ENCODE measurements at places on chromosomes 5 and 9.
A peak's percentile ranks its signal among the peaks of the same experiment; 100 is the strongest.

- no peak for DNase-seq
Measured at GRCh38 chr9:134928436-134929192, 10.9 kb upstream of the FCN1 start.

- no peak for DNase-seq
Measured at GRCh38 chr9:108297073-108297472, 558.7 kb downstream of the ACTL7B start.

DNA sequence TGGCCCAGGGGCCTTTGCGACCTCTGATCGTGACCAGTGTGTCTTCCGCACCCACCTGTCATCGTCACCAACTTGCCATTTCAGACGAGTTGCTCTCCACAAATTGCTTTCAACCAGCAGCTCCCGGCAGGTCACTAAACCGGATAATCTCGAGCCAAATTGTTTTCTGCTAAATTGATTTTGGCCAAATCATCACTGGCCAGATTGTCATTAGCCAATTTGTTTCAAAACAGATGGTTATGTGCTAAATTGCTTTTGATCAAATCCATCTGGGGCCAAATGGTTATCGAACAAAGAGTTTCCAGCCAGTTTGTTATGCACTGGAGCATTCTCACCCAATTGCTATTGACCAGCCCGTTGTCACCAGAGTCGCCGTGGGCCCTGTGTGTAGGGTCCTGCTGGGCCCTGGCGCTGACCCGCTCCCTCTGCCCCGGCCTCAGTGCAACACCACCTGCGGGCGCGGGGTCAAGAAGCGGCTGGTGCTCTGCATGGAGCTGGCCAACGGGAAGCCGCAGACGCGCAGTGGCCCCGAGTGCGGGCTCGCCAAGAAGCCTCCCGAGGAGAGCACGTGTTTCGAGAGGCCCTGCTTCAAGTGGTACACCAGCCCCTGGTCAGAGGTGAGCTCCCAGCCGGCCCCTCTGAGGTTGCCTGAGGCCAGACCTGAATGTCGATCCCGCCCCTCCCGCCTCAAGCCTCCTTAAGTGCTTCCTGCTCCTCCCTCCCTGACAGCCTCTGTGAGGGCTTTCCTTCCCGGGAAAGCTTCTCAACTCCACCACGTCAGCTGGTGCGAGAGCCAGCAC lies 35.6 kb downstream of the ADAMTSL2 start:
- DNase-seq: no peak

DNA sequence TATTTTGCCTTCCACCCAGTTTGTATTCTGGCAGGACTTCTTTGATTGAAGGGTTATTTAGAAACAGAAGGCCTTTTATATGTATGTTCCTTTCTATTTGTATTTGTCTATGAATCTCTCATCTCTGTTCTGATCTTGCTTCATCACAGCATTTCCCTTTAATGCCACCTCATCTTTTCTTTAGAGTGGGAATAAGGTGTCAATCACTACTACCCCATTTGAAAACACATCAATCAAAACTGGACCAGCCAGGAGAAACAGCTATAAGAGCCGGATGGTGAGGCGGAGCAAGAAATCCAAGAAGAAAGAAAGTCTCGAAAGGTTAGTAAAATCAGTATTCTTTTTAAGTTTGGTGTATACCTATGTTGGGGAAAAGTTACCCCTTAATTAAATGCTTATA lies 36.3 kb downstream of the CD180 start:
- DNase-seq: no peak

DNA sequence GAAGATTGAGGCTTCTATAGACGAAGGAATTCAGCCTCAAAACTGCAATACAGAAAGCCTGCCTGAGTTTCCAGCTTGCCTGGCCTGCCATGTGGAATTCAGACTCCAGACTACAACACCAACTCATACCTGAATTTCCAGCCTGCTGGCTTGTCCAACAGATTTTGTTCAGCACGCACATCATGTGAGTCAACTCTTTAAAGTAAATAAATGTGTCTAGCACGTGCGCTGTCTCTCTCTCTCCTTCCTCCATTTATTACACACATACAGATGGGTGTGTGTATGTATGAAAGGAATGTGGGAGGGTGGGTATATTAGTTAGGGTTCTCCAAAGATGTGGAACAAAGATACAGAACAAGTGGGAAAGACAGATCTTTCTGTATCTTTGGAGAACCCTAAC lies 82.4 kb upstream of the TAS2R1 start:
- DNase-seq: peak; percentile 6

GRCh38 chr5:154771383-154771901 lies 16.3 kb downstream of the LARP1 start:
- peak; percentile 64 for DNase-seq

GRCh38 chr5:76736679-76737556 lies 21.0 kb downstream of the F2R start:
- DNase-seq: no peak

GRCh38 chr9:126454215-126454614 lies 127.6 kb downstream of the MVB12B start:
- no peak for DNase-seq

- DNase-seq: no peak
Measured at GRCh38 chr5:147776989-147777388, 5.5 kb downstream of the JAKMIP2 start.

DNA sequence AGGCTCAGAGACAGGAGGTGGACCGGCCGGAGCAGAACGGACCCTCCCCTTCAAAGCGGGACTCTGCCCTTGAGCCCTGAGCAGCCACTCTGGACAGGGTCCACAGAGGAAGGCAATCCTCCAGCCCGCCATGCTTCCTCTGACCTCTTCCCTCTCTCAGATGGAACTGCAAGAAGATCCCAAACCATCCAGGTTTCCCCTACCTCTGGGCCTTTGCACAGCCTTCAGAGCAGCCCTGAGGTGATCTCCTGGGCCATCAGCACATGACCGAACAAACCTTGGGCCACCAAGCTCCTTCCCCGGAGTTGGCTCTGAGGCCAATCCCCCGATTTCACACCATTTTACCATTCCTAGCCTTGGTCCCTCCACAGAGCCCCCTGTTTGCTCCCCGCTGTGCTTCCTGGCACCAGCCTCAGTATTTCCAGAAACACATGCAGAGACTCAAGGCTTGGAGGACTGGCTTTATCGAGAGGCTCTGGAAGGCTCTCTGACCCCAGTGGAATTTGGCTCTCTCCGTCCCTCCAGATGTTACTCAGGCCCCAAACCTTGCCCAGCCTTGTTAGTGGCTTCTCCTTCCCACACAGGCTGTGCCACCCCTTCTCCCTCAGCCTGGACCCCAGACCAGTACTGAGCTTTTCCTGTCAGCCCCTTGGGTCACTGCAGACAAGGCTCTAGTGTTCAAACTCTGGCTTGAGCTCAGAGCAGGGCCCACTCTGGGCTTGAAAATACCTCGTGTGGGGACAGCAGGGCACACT lies 48.6 kb upstream of the KCNMB1 start:
- DNase-seq: no peak

DNA sequence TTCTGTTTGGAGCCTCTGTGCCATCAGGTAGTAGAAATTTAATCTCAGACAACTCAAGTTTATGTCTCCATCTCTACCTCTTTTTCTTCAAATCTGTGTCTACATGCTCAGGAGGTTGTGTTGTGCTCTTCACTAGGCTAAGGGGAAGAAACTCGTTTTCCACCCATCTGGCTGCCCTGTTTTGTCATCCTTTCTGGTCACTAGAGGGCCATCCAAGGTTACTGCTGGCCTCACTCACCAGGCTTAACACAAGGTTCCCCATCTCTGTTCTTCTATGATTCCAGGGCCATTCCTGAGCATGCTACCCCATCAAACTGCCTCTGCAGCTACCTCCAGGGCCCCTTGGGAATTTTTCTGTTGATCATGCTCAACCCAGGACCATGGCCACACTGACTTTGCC lies 213.3 kb upstream of the FBXL7 start:
- no peak for DNase-seq

DNA sequence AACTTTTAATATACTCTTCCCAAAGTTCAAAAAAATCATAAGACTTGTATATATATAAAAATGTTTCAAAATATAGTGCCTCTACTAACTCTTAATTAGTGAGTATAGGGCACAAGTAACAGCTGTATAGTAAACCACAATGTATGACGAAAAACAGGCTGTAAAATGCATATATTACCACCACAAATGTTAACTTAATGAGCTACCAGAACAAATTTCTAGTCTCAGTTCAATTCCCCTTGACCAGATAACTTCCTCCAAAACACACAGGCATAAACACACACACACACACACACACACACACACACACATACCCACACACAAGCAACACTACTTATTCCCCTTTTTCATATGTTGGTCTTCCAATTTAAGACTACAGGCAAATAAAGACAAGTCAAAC lies 78.8 kb downstream of the FBXL17 start:
- no peak for DNase-seq

- no peak for DNase-seq
Measured at GRCh38 chr5:19733612-19734495, 254.1 kb downstream of the CDH18 start.

GRCh38 chr9:131475111-131475955 lies 27.4 kb upstream of the POMT1 start:
- no peak for DNase-seq

GRCh38 chr9:16514131-16514530 lies 356.3 kb downstream of the BNC2 start:
- DNase-seq: no peak

DNA sequence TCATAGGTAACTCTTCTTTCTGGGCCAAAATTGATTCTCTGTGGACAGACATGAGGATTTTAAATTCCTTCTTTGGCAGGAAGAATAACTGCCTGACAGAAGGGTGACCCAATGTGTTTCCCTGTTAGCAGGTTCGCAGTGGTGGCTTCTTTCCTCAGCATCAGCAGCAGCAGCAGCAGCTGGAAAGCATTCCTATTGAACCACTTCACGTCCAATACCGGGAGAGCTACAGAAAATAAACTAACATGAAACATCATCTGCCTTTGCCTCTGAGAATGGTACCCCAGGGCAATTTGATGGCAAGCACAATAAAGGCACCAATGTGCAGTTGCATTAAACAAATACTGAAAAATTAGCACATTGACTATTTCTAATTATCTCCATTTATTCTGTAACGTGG lies 214.5 kb downstream of the TMEM167A start:
- DNase-seq: no peak

DNA sequence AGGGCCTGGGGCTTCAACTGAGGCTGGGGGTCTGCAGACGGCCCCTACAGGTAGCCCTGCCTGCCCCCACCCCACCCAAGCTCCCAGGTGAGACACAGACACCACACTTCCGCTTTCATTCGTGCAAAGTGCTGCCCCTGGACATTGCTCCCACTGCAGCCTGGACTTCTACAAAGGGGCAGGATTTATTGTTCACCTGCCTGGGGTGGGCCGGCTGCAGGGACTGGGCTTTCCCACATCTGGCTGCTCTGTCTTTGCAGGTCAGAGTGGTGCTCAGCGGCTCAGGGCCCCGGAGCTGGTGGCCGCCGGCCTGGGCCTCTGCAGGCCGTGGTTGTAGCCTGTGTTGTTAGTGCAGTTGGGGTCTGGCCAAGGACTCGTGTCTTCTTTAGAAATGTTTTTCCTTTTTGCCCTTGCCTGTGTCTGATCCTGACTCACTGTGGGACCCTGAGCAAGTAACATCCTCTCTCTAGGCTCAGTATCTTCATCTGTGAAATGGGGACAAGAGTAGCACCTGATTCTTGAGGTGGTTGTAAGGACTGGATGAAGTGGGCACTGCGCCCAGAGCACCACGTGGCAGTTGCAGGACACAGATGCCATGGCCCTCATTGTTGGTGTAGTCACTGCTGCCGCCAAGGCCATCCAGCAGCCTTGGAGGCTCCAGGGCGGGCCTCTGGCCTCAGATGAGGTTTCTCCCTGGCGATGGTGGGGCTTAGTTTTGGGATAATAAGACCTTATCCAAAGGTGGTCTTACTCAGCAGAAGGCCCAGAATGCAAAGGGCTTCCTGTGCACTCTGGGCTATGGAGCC lies 143.9 kb downstream of the CACNA1B start:
- DNase-seq: no peak
